RKO (cell line): ENCODE measurements at places on chromosomes 2 and 18.

DNA sequence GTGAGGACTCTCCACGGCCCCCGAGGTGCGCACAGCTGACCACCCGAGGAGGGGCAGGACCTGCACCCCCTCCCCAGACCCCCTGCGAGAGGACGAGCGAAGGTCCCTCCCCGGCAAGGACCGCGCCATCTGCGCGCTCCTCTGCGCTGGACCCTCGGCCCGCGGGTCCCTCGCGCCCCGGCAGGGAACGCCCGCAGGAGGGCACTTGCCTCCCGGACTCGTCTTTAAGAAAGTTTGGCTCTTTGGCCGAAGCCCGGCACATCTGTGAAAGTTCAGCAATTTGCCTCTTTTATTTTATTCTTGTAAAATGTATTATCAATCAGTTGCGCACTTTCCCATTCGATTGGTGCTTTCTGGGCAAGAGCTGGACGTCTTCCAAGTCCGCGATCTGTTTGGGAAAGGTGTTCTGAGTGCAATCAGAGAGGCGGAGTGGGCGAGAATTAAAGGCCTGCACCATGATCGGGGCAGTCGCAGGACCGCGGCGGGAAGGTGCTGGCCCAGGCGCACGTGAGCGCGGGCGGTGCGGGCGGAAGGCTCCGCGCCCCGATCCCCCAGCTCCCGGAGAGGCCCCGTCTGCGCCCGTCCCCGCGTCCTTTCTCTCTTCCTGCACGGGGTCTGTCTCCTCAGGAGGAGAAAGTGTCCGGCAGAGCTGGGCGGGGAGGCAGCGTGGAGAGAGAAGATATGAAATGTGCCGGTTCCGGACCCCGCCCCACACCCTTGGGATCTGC, 1.6 kb upstream of the ALKAL2 start:
- no peak for DNase-seq

DNA sequence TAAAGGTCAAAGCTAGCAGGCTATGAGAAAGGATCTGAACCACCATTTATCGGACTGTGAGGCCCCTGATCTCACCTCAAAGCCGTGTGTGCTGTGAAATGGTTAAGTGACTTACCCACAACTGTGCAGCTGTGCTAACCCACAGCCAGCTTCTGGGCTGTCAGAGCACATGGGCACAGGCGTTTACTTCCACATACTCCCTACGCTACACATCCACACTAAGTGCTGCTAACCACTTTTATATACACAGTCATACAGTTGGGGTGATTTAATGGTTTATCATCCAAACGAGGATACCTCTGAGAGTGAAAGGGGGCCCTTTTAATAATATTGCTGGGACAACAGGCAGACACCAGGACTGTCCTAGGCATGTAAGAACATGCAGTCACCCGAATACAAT, 37.3 kb downstream of the CYRIA start:
- no peak for DNase-seq

DNA sequence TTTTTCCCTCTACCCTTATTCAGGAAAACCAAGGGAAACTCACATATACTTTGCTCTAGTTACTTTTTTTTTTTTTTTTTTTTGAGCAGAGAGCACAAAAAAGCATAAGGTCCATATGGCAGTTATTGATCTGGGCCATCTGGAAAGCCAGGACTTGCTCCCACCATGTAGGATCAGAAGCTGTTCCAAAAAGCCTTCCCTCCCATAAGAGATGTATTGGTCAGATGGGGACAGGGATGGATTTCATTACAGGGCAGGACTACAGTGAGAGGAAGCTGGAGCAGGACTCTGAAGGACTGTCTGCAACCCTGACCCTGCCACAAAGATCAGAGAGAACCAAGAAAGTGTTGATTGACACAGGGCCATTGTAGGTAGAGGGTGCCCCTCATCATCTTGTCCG, 57.3 kb downstream of the NRP2 start:
- DNase-seq = no peak

DNA sequence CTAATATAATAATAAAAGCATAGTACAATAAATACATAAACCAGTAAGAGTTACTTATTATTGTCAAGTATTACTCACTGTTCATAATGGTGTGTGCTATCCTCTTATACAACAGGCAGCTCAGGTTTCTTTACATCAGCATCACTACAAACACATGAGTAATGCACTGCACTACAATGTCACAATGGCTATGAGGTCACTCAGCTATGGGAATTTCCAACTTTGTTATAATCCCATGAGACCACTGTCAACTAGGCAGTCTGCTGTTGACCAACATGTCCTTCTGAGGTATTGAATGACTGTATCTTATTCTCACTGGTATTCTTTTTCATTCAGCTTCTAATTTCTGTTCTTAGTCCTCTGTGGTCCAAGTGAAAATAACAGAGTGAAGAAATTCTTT, 250.4 kb upstream of the DSEL start:
- DNase-seq = peak; percentile 57

- DNase-seq = no peak
Observed at GRCh38 chr2:172380436-172381274, 46.7 kb upstream of the ITGA6 start.

GRCh38 chr2:95071856-95072255, 46.3 kb downstream of the MAL start:
- DNase-seq = no peak

DNA sequence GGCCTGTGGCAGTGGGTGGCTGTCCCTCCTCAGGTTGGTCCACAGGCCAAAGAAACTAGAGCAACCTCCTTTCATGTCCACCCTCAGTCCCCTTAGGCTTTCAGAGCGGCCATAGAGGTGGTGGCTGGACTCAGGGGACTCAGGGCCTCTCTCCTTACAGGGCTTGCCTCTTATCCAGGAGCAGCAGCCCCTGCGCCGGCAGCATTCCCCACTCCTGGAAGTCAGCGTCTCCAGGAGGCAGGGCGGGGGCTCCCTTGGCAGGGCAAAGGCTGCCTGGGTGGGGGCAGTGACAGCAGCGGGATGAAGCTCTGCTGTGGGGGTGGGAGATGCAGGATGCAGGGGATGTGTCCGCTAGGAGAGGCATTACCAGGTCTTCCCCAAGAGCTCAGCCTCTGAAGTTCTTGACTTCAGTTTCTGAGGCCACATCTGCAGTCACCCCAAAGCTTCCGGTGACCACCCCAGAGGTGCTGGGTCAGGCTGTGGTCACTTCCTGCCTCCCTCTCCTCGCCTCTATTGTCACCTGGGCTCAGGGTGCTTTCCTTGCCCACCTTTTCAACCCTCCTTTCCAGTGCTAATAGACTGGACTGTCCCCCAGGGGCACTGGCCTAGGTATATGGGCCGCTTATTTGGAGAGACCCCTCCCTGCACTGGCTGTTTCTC, 8.6 kb upstream of the GPR55 start:
- DNase-seq = no peak

GRCh38 chr2:677056-677958, at the start of gene TMEM18:
TMEM18 (minus strand) TSS chr2:677406; CDS start chr2:677345, 61 bp downstream.
- peak; percentile 98 for DNase-seq

DNA sequence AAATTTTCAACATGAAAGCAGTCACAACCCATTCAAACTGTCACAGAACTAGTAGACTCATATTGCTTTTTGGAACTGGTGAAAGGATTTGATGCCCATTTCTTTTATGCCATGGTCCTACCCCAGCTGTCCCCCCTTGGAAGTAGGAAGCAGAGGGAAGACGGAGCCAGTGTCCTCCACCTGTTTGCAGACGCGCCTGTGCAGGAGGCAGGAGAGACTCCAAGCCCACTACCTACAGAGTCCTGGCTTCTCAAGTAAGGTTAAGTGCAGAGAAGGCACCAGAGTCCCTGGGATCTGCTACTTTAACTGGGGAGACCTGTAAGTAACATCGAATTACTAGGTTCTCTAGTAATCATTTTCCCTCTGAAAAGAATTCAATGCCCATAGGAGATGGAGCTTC, 32.7 kb upstream of the DNMT3A start:
- DNase-seq = no peak

DNA sequence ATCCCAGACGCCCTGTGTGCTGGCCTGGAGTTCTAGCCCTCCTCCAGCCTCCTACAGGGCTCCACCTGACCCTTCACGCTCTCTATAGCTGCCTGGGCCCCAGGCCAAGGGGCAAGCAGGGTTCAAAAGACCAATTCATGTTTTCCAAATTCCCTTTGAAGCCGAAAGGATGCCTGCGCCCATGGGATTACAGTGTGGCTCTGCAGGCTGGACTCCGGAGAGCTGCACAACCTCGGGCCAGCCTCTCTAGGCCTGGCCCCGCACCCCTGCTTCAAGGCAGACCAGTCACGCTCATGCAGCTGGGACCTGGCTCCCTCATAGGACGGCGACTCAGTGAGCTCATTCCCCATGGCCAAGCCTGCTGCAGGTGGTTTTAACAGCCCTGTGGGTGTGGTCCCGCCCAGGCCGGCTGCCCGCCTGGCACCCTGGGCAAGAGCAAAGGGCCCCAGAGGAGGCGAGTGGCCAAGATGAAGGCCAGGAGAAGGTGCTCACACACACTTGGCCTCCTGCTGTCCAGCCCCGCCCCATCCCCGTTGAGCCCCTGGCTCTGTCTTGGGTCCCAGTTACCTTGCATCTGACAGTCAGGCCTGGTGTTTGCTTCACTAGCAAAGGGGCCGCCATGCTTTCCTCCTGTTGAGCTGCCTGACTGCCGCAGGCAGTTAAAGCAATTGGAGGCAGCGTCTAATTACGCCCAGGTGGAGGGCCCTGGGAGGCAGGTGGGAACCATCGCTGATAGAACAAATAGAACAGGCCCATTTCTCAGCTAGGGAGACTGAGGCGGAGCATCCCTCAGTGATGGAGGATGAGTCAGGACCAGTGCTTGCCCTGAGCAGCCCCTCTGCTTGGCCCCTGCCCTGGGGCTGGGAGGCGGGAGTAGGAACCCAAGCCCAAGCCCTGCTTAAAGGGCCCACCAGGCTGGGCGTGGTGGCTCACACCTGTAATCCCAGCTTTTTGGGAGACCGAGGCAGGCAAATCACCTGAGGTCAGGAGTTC, 56.9 kb downstream of the SMAD7 start:
- no peak for DNase-seq

- no peak for DNase-seq
Observed at GRCh38 chr18:38811209-38811608, 1245.6 kb upstream of the CELF4 start.

DNA sequence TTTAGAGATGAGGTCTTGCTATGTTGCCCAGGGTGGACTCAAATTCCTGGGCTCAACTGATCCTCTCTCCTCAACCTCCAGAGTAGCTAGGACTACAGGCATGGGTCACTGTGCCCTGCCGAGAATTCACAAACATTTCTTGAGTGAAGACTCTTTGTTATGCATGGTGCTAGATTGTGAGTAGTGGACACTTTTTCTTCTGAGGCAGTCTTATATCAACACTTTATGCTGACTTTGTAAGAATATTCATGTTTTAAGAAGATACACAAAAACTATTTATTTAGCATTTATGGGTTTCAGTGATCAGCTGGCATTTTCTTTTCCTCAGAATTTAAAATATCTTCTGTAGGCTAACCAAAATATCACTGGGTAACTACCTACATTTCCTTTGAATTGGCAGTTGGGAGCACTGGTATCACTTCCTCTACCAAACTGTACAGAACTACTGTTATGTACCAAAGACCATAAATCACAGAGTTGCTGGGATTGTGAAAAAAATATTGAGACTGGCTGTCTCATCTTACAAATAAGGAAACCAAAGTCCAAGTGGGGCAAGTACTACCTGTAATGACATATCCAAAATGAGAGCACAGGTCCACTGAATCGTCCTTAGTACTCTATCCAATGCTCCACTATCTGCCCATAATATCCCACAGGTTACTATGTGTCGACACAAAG, 34.0 kb downstream of the DOCK10 start:
- no peak for DNase-seq

DNA sequence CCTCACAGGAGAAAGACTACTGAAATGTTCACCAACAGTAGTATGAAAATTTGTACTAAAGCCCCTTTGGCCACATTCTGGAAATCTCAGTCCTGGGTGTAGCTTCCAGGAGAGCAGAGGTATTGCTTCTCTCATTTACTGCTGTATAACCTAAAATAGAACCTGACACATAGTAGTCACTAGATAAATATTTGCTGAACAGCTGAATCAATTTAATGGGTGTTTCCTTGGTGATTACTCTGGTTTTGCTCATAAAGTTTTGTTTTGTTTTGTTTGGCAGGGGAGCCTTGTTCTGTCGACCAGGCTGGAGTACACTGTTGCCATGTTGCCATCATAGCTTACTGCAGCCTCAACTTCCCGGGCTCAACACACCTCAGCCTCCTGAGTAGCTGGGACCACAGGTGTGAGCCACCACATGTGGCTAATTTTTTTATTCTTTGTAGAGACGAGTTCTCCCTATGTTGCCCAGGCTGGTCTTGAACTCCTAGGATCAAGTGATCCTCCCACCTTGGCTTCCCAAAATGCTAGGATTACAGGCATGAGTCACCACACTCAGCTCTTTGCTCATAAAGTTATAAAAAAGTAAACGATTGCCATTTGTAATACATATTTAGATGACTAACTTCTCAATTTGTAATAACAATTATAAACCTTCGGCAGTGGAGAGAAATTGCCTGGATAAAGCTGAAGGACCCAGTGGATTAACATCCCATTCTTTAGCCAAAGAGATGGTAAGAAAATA, 11.5 kb upstream of the PARD3B start:
- no peak for DNase-seq

DNA sequence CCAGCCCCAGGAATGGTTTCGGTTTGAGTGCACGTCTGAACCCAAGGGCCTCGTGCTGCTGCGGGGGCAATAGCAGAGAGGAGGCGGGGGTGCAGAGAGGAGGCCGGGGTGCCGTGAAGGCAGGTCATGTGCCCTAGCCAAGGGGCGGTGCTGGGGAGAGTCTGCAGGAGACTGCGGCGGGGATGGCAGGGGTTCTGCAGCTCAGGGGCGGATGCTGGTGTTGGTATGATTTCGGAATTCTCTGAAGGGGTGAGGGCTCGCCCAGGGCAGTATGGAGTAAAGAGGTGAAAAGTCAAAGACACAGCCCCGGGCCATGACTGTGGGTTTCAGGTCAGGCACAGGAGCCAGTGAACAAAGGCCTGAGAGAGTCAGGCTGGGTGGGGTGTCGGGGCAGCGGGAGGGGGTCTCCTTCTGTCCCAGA, 186.5 kb upstream of the HDAC4 start:
- DNase-seq = no peak

GRCh38 chr2:240566203-240567136, 1.8 kb upstream of the RNPEPL1 start:
- peak; percentile 93 for DNase-seq
